AG08396 (cell line): ENCODE measurements at places on chromosomes 1 and 21.

GRCh38 chr1:78617615-78618026, 2.6 kb upstream of the IFI44L start:
- peak; percentile 63 for DNase-seq

- no peak for DNase-seq
Measured at GRCh38 chr1:63951059-63951946, 177.5 kb downstream of the ROR1 start.

- DNase-seq: no peak
Measured at GRCh38 chr1:36223381-36223995, 755 bp upstream of the THRAP3 start.

GRCh38 chr1:79323239-79324025, 316.9 kb upstream of the ADGRL4 start:
- peak; percentile 50 for DNase-seq

- peak; percentile 71 for DNase-seq
Measured at GRCh38 chr1:240766831-240767230, 154.9 kb upstream of the GREM2 start.

DNA sequence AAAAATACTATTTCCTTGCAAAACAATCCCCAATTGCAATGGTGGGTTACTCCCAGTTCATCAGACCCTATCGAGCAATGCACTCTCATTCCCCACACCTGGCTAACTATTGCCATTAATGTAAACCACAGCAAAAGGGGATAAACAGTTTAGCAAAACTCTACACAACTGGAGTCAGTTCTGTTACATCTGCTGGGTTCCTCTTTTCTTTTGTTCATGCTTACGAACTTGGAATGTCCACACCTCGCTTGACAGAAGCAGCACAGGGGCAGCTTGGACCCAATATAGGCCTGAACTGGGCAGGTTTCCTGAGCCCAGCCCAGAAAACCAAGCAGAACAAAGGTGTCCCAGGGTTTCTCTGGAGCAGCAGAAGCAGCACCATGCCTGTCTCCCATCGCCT, 57.4 kb downstream of the ADSS2 start:
- DNase-seq: no peak

DNA sequence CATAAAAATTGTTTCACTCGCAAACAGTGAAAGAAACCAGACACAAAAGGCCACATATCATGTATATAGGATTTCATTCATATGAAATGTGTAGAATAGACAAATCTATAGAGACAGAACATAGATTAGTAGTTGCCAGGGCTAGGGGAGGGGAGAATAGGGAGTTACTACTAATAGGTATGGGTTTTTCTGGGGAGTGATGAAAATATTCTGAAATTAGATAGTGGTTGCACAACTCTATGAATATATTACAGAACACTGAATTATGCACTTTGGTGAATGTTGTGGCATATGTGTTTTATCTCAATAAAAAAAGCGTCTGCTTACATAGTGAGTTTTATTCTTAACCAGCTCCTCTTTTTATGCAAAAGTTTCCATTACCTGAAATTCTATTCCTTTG, 21.6 kb downstream of the SYT14 start:
- no peak for DNase-seq

DNA sequence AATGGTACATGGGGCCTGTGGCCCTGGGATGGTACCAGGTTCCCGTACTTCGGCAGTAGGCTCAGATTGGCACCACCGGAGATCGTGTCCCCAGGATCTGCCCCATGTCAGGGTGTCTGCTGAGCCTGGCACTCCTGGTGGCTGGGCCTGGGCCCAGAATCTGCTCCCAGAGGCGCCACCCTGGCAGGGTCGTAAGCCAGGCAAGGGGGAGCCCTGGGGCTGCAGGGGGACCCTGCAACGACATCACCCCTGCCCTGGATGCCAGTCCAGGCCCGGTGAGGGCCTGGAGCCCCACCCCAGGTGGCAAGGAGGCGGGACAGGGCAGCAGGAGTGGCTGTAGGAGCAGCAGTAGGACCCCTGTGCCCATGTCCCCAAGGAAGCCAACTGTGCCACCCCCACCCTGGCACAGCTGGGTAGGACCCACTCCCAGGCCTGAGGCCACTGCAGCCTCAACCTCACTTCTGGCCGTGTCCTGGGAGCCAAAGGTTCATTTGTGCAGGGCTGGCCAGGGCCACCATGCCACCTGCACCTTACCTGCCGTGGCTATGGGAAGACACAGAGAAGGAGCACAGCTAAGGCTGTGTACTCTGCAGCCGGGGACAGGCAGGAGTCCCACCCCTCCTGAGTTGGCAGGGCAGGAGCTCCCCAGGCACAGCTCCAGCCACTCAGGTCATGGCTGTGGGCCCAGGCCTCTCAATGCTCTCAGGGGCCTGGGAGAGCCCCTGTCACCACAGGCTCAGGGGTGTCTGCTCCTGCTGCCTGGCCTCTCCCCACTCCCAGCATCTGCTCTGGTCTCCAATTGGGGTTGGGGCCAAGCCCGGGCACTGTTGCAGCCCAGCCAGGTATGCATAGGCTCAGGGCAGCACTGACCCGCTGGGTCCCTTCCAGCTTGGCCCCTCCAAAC, 141.7 kb downstream of the EIF4G3 start:
- no peak for DNase-seq

DNA sequence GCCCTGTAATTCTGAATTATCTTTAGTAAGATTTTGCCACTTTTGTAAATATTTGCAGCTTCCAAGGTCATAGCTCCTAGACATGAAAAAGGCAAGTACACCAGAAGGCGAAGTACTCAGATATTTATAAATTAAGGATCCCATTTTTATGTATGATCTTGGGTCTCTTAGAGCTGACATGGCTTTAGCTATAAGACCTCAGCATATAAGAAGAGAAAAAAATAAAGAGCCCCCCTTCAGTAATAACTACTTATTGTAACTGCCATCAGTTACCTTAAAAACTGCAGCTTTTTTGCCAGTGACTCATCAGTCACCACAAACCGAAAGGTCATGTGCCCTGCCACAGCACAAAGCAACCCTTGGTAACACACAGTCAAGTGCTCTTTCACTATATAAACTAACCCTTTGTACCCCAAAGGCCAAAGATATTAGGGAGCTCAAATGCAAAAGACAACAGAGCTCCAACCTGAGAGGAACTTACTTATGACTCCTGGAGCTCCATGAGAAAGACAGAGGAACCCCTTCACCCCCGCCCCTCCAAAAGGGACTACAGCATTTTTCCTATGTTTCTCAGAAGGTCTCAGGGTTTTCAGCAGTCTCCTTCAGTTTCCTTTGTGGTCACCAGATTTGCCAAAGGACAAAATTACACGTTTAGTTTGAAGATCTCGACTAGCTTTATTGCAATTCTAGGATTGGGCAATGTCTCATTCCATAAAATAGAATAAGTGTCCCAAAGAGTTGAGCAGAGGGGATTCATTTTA, 219.8 kb upstream of the DUSP10 start:
- DNase-seq: peak; percentile 49

- no peak for DNase-seq
Measured at GRCh38 chr1:25536124-25536523, 7.3 kb upstream of the LDLRAP1 start.

GRCh38 chr1:110355321-110355720, 16.1 kb downstream of the RBM15 start:
- DNase-seq: no peak

- no peak for DNase-seq
Measured at GRCh38 chr21:25518491-25518911, 88.8 kb downstream of the MRPL39 start.

- DNase-seq: no peak
Measured at GRCh38 chr1:18899363-18900049, 2.8 kb downstream of the ALDH4A1 start.

DNA sequence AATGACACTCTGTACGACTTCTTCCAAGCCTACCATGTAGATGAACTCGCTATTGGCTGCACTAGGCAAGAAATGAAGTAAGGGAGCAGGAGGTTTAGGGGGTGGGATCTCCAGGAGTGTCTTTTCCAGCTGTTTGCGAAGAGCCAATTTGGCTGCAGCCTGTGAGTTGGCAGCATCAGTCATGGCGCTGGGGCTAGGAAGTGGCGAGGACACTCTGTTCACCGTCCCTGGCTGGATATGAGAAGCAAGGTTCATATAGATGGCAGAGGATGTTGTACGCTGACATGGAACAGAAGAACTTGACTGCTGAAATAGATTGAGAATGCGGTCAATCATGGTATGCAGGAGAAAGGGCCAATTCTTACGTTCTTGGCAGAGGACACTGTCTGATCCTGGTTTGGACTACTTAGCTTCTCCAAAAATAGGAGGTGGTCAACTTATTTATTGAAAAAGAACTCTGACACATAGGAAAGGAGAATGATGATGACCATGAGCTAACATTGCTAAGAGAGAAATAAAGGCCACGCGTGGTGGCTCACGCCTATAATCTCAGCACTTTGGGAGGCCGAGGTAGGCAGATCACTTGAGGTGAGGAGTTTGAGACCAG, 41.2 kb downstream of the SLC27A3 start:
- DNase-seq: peak; percentile 57

GRCh38 chr21:45289655-45290515, 2.2 kb upstream of the POFUT2 start:
- no peak for DNase-seq

DNA sequence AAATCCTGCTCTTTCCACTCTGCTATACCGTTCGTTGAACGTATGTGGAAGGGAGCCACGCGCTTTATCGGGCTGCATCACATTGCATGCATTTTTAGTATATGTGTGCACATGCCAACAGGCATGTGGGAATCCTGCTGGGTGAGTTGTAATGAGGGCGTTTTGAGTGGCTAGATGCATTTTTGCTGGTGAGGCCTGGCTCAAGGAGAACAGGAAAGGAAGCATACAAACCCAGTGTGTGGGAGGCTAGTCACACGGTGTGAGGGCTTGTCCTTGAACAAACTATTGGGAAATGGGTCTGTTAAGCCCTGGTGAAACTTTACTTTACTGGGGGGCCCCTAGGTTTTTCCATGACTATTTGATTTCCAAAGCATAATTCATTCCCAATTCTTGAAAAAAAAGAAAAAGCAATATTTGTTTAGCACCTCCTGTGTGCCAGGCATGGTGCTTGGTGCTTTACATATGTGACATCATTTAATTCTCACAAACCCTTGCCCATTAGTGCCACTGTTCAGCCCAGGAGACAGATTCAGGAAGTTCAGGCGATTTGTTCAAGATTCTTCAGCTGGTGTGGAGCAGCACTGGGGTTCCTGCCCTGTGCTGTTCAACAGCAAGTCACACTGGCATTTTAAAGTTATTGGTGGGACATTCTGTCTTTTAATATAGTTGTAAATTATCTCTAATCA, 25.6 kb upstream of the JUN start:
- peak; percentile 31 for DNase-seq

- DNase-seq: no peak
Measured at GRCh38 chr1:20311289-20311688, 20.6 kb downstream of the VWA5B1 start.

DNA sequence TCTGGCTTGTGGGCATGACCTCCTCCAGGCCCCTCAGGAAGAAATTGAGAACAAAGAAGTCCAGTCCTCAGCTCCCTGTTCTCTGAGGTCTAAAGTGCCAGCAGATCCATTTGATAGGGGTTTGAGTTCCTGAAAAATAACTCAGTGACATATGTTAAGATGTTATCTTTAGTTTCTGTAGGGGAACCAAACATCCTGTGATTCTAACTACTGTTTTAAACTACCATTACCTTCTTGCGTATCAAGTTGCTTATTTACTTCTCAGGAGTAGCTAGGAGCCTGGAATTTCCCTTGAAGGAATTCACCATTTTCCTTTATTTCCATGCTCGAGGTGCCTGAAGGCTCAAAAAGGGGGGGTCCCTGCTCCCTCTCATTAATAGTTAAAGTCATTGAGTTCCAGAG, 18.8 kb upstream of the LIN9 start:
- no peak for DNase-seq

DNA sequence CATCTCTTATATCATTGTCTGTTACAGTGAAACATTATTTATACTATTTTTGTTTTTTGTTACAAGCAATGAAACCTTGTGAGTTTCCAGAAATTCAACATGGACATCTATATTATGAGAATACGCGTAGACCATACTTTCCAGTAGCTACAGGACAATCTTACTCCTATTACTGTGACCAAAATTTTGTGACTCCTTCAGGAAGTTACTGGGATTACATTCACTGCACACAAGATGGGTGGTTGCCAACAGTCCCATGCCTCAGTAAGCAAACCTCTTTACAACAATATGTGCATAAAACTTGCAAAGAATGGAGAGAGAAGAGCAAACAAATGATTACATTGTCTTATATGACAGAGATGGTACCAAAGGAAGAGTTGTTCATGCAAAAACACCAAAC, 22.4 kb downstream of the CFHR4 start:
- no peak for DNase-seq

DNA sequence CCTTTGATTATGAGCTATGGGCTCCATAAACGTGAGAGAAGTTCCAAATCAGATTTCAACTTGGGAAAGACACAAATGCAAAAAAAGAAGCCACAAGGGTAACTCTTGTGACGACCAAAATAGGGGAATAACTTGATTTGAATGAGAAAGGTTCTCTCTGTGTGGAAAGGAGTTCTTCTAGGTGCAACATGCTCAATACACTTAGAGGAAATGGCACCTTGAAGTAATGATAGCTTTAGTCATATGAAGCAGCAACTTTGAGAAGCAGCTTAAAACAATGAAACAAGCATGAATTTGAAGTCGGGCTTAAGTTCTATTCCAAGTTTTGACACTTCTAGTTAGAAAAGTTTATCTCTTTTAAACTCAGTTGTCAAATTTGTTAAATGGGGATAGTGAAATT, 21.8 kb upstream of the RGS1 start:
- DNase-seq: no peak

- no peak for DNase-seq
Measured at GRCh38 chr1:244849189-244849866, 13.9 kb downstream of the COX20 start.

DNA sequence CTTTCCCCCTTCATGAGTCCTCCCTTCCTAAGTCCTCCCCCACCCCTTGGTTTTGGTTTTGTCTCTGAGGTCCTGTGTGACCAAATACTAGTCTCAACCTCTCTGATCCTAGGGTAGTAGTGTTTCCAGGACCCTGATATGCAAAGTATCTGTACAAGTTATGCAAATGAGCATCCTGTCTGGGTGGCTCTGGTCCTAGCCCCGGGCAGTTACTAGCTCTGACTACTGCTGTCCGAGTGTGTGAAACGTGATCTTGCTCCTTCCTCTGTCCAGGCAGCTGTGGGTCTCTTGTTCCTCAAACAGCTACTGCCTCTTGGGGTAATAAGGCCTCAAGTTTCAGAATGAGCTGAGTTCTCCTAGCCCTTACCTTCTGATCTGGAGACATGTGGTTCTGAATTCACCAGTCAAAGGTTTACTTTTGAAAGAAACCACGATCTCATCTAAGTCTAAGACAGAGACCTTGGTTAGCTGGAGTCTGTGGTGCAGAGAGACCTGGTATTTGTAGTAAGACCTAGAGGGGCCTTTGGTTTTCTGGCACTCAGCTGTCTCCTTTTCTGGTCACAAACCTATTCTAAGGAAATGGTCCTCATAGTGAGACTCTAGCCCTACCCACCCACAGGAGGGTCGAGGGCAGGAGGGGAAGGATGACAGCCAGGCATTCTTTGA, 31.0 kb upstream of the IL19 start:
- no peak for DNase-seq

GRCh38 chr1:202590126-202590525, 120.1 kb downstream of the SYT2 start:
- DNase-seq: no peak

GRCh38 chr1:151056149-151056548, 3.3 kb downstream of the CDC42SE1 start:
- DNase-seq: no peak

GRCh38 chr1:5993556-5994491, 1.6 kb upstream of the NPHP4 start:
- DNase-seq: no peak
